ENCODE measurements at places on chromosomes 1 and 21.

DNA sequence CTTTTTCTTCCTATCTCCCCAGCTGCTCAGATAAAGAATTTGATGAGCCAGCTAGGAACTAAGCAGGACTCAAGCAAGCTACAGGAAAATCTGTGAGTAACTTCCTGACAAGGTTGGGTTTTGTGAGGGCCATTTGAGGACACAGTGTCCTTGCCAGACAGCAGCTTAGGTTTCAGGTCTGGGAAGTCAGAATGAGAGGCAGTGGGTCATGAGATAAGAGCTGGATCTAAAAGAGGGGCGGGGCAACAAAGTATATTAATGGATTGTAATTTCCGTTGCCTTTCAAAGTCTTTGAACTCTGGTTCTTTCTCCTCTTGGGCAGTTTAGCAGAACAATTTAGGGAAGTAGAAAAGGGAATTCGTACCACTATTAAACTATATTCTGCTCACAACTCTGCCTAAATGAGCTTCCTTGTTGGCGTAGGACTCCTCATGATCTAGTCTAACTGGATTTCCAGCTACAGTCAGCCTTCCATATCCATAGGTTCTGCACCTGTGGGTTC lies 16.6 kb downstream of the STX12 start:
- DNase-seq, result no peak

DNA sequence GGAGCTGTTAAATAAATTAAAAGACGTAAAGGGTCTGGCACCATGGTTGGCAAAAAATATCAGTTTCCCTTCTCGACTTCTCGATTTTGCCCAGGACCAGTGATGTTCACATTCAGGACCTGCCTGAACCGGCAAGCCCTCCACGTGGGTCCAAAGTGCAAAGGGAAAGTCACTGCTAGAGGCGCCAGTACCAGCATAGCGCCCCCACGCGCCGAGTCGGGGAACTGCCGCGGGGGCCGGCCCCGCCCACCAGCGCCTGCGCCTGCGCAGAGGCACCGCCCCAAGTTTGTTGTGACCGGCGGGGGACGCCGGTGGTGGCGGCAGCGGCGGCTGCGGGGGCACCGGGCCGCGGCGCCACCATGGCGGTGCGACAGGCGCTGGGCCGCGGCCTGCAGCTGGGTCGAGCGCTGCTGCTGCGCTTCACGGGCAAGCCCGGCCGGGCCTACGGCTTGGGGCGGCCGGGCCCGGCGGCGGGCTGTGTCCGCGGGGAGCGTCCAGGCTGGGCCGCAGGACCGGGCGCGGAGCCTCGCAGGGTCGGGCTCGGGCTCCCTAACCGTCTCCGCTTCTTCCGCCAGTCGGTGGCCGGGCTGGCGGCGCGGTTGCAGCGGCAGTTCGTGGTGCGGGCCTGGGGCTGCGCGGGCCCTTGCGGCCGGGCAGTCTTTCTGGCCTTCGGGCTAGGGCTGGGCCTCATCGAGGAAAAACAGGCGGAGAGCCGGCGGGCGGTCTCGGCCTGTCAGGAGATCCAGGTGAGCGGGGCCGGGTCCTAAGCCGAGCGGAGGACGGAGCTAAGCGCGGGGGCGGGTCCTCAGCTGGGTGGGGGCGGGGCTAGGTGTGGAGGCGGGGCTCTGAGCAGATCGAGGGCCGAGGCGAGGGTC lies at the start of gene PINK1:
PINK1 (plus strand) TSS at position 269 of the 875 bp plus-strand sequence; CDS start at position 360, 91 bp downstream.
- DNase-seq, result peak; percentile 89

DNA sequence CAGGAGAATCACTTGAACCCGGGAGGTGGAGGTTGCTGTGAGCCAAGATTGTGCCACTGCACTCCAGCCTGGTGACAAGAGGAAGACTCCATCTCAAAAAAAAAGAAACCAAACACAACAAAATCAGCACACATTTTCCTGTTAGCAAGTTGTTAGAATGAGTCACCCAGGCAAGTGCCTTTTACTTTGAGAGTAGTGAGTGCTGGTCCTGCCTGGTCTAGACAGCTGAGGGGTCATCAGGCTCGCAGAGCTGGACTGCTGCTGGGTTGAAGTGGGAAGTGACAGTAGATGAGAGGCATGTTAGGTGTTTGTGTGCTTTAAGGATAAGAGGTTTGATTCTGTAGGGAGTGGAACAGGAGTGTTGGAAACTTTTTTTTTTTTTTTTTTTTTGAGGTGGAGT lies 31.9 kb downstream of the GNPAT start:
- no peak for DNase-seq

DNA sequence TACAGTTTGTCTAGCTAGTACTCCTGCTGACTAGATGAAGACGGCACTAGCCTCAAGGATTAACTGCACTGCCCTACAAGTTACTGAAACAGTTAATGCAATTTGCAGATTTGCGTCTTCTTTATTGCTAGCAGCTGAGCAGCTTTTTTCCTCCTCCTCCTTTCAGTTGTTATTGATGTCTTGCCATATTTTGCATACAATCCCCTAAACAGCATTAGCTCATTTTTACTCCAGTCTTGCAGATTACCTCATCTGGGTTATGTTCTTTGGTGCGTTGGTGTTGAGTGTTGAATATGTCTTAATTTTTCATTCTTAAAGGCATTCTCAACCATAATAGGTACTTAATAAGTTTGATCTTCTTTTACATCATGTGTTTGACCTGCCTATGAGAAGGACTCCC lies 363.4 kb upstream of the LYPLAL1 start:
- DNase-seq, result no peak

GRCh38 chr21:22120616-22121266 lies 1122.5 kb downstream of the NCAM2 start:
- DNase-seq, result no peak

GRCh38 chr1:38183747-38184146 lies 137.2 kb upstream of the POU3F1 start:
- no peak for DNase-seq

All from NCI-H345 (cell line).